ENCODE measurements at places on chromosomes 5 and 9.

DNA sequence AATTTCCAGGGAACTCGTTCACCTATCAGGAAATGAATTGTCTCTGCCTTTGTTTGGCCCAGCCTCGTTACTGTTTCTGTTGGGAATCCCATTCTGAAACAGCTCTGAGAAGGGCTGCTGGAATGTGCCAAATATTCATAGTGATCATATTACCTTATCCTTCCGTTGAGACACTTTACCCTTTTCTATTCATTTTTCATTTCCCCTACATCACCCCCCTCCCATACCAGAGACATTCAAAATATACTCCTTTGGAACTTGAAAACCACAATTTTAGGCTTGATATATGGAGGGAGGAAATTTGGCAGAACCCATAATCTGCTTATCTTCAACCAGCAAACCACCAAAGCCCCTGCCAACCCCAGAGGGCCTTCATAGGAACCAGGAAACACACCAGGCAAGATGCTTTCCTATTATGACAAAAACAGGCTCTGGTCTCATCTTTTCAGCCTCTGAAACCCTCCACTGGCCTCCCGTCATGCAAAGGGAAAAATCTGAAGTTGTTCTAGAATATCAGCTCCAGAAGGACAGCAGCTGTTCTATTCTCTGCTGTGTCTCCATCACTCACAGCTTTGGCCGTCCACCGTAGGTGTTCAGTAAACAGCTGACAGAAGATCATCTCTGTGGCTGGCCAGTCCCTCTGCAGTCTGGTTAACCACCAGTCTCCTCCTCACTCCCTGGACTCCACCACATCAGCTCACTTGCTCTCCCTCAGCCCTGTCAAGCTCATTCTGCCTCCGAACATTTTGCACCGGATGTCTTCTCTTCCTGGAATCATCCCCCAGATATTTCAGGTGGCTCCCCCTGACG is 217.2 kb upstream of the WWC1 start:
- no peak for DNase-seq

DNA sequence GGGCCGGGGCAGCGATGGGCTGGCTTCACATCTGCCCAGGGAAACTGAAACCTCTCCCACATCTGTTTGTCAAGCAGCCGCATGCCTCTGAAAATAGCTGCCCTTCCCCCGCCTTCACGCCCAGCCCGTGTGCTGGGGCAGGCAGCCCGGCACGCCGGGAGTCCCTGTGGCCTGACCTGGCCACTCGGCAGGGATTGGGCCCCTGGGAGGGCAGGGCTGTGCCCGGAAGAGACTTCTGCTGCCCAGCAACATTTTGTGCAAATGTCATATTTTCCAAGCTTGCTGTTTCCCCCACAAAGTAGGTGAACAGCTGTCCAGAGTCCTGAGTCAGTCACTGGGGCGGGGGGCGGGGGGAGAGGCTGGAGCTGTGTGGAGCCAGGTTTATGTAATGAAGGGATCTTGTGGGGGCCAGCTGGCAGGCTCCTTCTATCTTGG is 8.2 kb downstream of the COL27A1 start:
- DNase-seq: no peak

DNA sequence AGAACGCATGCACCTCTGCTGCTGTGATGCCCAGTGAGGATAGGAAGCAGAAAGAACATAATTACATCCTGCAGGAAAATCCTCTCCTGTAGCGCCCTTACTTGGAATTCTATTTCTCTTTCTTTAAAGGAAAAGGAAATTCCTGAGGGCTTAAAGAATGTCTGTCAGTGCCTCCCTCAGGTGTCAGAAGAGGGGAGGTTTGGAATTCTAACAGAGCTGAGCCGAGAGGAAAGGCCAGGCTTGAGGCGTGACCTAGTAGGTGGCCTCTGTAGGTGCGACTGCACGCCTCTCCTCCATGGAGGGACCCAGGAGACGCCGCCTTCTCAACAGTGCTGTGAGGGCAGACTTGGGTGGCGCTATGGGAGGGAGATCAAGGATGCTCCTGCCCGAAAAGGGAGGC is 55.9 kb upstream of the ERCC6L2 start:
- no peak for DNase-seq

GRCh38 chr5:169909945-169910344 is 70.3 kb downstream of the INSYN2B start:
- DNase-seq: no peak

DNA sequence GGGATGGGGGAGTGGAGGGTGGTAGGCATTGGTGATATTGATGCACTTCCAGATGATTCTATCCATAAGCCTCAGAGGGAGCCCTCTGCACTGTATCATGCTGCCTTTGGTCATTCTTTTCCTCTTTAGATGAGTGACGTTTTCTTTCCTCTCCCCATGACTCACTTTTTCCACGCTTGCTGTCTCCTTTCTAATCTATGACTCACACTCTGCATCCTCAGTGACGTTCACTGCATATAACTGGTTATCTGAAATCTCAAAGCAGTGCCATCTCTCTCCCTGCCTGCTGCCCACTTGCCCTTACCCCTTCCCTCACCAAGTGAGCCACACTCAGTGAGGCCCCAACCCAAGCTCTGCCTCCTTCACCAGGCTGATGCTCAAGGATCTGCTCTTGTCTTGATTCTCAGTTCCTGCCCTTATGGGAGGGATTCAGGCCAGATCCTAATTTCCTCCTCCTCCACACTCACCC is 31.6 kb downstream of the PTGS1 start:
- DNase-seq: no peak

GRCh38 chr5:108749128-108749861 is 1.6 kb downstream of the FER start:
- DNase-seq: no peak
